ENCODE measurements at places on chromosomes 11 and 22.
A peak's percentile ranks its signal among the peaks of the same experiment; 100 is the strongest.

DNA sequence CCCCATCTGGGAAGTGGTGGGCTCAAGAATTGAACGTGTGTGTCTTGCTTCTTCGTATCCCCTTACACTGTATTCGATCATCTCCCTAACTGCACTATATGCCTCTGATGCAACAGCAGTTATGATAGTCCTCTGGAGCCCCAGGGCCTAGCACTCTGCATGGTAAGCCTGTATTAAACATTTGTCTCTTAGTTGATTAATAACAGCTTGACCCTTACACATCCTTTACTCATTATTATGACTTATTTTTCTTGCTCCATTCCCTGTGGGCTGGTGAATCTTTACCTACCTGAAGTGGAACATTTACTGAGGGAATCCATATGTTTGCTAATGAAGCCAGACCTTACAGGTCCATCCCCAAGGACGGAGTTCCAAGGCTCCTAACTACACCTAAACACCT is 5.6 kb downstream of the STX3 start:
- DNase-seq, result no peak

DNA sequence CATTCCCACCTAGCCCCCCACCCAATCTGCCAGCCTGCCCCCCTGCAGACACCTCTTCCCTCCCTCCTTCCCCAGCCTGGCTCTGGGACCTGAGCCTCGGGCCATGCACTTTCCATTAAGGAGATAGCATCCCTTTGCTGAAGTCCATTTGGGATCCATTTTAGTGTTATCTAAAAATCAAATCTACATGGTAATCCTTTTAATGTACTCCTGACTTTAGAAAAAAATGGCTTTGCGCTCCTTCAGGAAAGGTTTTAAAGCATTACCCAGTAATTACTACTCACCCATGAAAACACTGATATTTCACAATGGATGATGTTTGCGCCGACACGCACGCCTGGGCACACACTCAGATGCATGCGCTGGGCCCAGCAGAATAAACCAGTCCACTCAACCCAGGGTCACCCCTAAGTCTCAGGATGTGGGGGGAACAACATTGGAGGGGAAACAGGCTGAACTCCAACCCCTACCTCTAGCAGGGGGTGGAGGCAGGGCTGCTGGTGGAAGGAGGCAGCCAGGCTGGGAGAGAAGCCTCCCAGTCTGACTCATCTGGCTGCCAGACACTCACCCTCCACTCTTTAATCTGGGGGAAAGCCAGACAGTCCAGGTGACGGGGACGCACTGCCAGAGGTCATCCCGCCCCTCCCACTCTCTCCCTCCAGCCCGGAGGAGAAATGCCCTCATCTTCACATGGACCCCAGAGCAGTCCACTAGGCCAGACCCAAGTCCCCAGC is 29.8 kb downstream of the LMO1 start:
- DNase-seq, result peak; percentile 73

DNA sequence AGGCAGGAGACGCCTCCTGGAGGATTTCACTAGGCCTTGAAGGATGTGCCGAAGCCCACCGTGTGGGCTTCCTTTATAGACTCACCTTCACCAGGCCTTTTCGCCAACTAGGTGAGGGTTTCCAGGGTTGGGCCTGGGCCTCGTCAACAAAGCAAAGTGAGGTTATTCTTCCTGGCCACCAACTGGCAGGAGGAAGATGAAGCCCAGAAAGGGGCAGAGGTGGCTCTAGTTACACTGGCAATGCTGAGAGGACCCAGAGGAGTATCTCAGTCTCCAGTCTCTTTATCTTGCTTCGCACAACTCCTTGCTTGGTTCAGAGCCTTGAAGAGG is 404 bp upstream of the RELT start:
- no peak for DNase-seq

DNA sequence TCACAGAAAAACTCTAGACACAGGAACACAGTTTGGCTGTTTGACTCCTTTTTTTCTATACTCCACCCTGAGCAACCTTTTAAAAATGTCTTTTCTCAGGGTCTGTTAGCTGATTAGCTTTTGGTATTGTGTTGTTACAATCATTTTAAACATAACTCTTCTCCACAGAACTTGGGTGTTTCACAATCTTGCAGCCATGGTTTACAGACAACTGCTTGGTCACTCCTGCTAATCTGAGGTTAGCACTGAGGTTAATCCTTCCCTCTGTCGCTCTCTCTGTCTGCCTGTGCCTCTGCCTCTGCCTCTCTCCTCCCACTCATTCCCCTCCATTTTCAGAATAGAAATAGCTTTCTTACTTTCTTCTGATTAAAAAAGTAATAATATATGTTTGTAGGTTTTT is 62.4 kb upstream of the ZBED5 start:
- peak; percentile 17 for DNase-seq

GRCh38 chr22:31475800-31476199 is 13.8 kb downstream of the EIF4ENIF1 start:
- no peak for DNase-seq

- no peak for DNase-seq
Observed at GRCh38 chr22:45402466-45402985, 10.9 kb downstream of the SMC1B start.

DNA sequence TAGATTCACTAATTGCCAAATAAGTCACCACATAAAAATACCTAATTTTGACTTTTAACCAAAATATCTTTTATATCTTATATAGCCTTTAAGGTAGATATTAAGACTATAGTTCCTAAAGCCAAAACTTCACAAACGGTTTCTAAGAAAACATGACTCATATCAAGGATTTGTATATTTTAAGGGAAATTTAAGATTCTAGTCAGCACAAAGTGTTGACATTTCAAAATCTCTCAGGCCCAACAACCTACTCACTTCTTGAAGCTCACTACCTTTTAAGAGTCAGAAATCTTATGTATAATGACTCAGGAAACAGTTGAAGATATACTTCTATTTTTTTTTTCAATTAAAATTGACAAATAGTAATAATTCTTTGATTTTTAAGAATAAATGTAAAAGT is 221.9 kb downstream of the SBF2 start:
- DNase-seq, result no peak

DNA sequence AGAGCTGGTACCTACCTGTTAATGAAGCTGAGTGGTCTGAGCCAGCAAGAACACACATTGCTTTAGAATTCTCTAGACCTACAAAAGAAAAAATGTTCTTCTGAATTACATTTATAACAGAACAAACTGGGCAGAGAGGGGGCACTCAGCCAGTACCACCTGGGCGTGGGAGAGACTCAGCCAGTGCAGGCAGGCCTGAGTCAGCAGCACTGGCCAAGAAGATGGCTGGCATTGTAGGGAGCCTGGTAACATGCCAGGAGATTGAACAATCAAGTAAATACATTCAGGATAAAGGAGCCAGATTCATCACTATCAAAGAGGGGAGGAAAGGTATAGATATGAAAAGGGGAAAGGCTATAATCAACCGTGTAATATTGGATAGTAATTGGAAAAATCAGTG is 19.9 kb downstream of the SERGEF start:
- peak; percentile 44 for DNase-seq

DNA sequence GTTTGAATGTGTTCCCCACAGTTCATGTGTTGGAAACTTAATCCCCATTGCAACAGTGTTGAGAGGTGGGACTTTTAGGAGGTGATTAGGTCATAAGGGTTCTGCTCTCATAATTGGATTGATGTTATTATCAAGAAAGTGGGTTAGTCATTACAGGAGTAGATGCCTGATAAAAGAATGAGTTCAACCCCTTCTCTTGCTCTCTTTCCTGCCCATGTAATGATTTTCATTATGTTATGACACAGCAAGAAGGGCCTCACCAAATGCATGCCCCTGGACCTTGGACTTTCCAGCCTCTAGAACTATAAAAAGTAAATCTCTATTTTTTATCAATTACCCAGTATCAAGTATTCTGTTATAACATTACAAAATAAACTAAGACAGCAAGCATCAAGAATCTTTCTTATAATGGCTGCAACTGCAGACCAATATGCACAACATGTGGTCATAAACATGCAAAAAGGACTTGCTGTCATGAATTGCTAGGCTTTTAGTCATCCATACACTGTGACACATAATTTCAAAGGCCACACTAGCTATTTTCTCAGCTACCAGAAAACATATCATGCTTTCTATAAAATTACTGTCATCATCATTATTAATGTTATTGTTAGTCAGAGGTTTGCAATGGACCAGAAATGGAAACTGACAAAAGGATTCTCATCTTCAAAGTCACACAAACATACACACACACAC is 99.9 kb upstream of the GUCY1A2 start:
- DNase-seq, result no peak

GRCh38 chr11:18088366-18088765 is 17.5 kb downstream of the SAAL1 start:
- DNase-seq, result peak; percentile 63

- DNase-seq, result no peak
Observed at GRCh38 chr11:120551191-120551590, 39.6 kb downstream of the GRIK4 start.

DNA sequence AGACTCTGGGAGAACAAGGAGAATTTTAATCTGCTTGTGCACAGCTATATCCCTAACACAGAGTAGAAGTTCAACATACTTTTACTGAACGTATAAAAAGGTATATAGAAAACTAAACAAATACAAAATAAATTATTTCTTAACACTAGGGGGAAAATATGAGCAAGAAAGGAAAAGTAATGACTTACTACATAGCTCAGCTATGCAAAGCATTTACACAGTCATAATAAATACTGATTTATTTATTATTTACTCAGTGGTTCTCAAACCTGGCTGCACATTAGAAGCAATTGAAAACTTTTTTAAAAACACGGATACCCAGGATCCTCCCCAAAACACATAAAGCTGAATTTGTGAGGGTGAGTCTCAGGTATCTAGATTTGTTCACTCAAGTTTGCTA is 182.5 kb downstream of the TTC28 start:
- DNase-seq, result peak; percentile 11

Data from astrocyte of the hippocampus (primary cell).